ENCODE measurements at places on chromosomes 5 and 9. TPM values are rescaled to one million over a fixed set of nuclear protein-coding genes. Genes with fewer than 3 reads are reported as not detected.

- H3K4me3 ChIP-seq: no peak overlapping the region
- DNase-seq: no peak
- no peak overlapping the region for H3K27ac ChIP-seq
- peaks cover 42% of the 10 kb centered on the region for H3K36me3 ChIP-seq
These were observed 14.4 kb downstream of the F2RL2 start for GRCh38 chr5:76608833-76609232.

Gene CNTNAP3
- not detected for total RNA-seq

- no peaks in the 10 kb centered on the region for H3K27me3 ChIP-seq
- H3K4me1 ChIP-seq: no peaks in the 10 kb centered on the region
- H3K27ac ChIP-seq: no peak overlapping the region
- no peaks in the 10 kb centered on the region for H3K36me3 ChIP-seq
These were observed 140.8 kb downstream of the CDH6 start for GRCh38 chr5:31334061-31334860.

DNA sequence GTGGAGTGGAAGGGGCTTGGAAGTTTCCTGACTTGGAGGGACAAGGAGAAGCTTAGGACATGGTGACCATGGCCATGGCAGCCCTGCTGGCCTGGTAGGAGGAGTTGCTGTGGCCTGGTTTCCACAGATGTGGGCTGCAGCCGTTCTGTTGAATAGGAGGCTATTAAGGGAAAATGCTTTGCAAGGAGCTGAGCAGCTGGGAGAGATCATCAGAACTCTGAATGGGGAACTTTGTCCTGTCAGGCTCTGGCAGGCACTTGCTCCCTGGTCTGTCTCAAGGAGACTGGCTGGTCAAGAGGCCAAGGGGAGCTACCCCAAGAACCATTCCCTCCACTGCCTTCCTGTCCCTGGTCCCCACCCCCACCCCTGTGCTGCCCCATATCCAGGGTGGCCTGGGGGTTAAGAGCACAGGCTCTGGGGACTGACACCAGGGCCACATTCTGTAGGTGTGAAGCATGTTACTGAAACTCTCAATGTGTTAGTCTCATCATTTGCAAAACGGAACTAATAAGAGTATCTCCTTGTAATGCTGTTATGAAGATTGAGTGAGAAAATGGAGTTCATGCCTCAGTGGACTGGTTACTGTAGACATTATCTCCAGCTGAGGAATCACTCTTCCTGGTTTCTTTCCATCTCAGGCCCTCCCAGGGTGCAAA lies 84.0 kb upstream of the ARAP3 start:
- no peaks in the 10 kb centered on the region for H3K36me3 ChIP-seq
- no peak for DNase-seq
- H3K27me3 ChIP-seq: peaks cover 2% of the 10 kb centered on the region
- H3K4me1 ChIP-seq: no peaks in the 10 kb centered on the region

- H3K36me3 ChIP-seq: no peaks in the 10 kb centered on the region
- no peak overlapping the region for H3K27ac ChIP-seq
- peaks cover 5% of the 10 kb centered on the region for H3K4me1 ChIP-seq
- H3K27me3 ChIP-seq: peaks cover 64% of the 10 kb centered on the region
- no peak overlapping the region for H3K4me3 ChIP-seq
These were observed 1.3 kb downstream of the GABBR2 start for GRCh38 chr9:98707166-98708102.

GRCh38 chr5:175478384-175479124 lies at the start of gene SFXN1:
Gene SFXN1, plus strand, starts transcription at chr5:175478560. Its CDS starts 13,544 bp downstream, at chr5:175492104.
- H3K4me1 ChIP-seq: peaks cover 44% of the 10 kb centered on the region
- peak within 1 kb of the TSS; percentile 92 for H3K27ac ChIP-seq
- peaks cover 45% of the 10 kb centered on the region for H3K36me3 ChIP-seq
- H3K27me3 ChIP-seq: peaks cover 8% of the 10 kb centered on the region

Gene PTCD2
- 9.5 TPM for total RNA-seq

Gene TMEM174
- total RNA-seq: not detected

GRCh38 chr9:19998823-19999455 lies 210.1 kb upstream of the SLC24A2 start:
- peak overlapping the region; percentile 95 for H3K27ac ChIP-seq
- peaks cover 37% of the 10 kb centered on the region for H3K36me3 ChIP-seq
- no peaks in the 10 kb centered on the region for H3K27me3 ChIP-seq
- DNase-seq: no peak
- H3K4me3 ChIP-seq: peak overlapping the region; percentile 40

GRCh38 chr9:74496819-74497747 lies at the start of gene RORB:
Gene RORB, plus strand, starts transcription at chr9:74497335. Its CDS starts 642 bp downstream, at chr9:74497977.
- peak within 1 kb of the TSS; percentile 92 for H3K4me3 ChIP-seq
- peaks cover 64% of the 10 kb centered on the region for H3K27me3 ChIP-seq
- H3K36me3 ChIP-seq: no peaks in the 10 kb centered on the region
- peaks cover 35% of the 10 kb centered on the region for H3K4me1 ChIP-seq

Gene GEMIN5
- 17.8 TPM for total RNA-seq

Gene DAB2IP
- total RNA-seq: 0.13 TPM

GRCh38 chr9:80134487-80134886 lies 562.7 kb downstream of the TLE4 start:
- H3K4me3 ChIP-seq: no peak overlapping the region
- H3K27ac ChIP-seq: no peak overlapping the region
- DNase-seq: no peak
- no peaks in the 10 kb centered on the region for H3K36me3 ChIP-seq
- H3K4me1 ChIP-seq: no peaks in the 10 kb centered on the region

DNA sequence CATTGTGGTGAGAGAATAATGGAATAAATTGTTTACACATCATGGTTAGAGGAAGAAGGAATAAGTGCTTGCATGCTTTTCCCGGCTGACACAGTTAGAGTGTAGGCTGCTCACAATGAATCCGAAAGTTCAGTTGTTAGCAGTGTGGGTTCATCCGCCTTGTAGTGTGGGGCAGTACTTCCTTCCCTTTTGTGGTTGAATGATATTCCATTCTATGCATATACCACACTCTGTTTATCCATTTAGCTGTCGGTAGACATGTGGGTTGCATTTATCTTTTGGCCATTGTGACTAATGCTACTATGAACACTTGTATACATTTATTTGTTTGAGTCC lies 84.0 kb downstream of the COL5A1 start:
- no peak for DNase-seq
- H3K27me3 ChIP-seq: peaks cover 4% of the 10 kb centered on the region
- no peak overlapping the region for H3K27ac ChIP-seq
- H3K36me3 ChIP-seq: no peaks in the 10 kb centered on the region
- H3K4me3 ChIP-seq: no peak overlapping the region

GRCh38 chr9:37542895-37543294 lies 33.3 kb downstream of the FBXO10 start:
- no peaks in the 10 kb centered on the region for H3K27me3 ChIP-seq
- DNase-seq: no peak
- no peak overlapping the region for H3K4me3 ChIP-seq
- H3K27ac ChIP-seq: no peak overlapping the region
- peaks cover 1% of the 10 kb centered on the region for H3K36me3 ChIP-seq

All from activated CD8-positive, alpha-beta T cell treated with anti-CD3 and anti-CD28 coated beads, Interleukin-2, amount 10 ng/mL, durations not matched to agents 7 days and 5 days (primary cell).